ENCODE measurements at places on chromosomes 7 and 10. TPM values are rescaled to one million over a fixed set of nuclear protein-coding genes. Genes with fewer than 3 reads are reported as not detected.

NKX1-2 gene
- not detected for total RNA-seq

PNLIPRP3 gene
- total RNA-seq, result not detected

NANOS1 gene
- 0.31 TPM for total RNA-seq

IFIT2 gene
- 10.8 TPM for total RNA-seq

AOC1 gene
- total RNA-seq, result not detected

- no peak for DNase-seq
Observed at GRCh38 chr10:60990663-60991062, 46.7 kb upstream of the RHOBTB1 start.

GRCh38 chr7:151336027-151336708 is 5.4 kb upstream of the NUB1 start:
- DNase-seq, result no peak

GRCh38 chr7:112136271-112137008 is 69.8 kb downstream of the DOCK4 start:
- no peak for DNase-seq

- no peak for DNase-seq
Observed at GRCh38 chr7:27202018-27202861, 2.3 kb upstream of the HOXA13 start.

DNA sequence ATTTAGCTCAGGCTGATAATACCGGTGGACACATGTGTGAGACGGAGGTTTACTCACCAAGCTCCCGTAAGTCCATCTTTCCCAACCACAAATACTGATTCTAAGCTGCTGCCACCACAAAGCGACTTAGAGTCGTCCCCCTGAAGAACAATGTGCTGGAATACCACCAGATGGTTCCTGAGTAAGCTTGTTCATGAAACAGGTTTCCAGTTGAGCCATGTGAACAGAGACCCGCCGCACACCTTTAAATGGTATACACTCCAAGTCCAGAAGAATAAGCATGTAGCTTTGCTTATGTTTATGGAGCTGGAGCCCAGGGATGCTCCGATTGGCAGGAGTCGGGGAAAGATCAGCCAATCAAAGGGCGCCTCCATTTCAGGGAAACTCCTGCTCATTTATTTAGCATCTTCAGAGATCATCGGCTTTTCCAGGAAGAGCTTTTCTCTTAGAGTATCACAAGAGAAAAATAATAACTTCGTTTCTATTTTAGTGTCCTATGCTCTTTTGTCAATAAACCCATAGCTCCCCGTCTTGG is 261.6 kb upstream of the AOAH start:
- DNase-seq, result no peak

DNA sequence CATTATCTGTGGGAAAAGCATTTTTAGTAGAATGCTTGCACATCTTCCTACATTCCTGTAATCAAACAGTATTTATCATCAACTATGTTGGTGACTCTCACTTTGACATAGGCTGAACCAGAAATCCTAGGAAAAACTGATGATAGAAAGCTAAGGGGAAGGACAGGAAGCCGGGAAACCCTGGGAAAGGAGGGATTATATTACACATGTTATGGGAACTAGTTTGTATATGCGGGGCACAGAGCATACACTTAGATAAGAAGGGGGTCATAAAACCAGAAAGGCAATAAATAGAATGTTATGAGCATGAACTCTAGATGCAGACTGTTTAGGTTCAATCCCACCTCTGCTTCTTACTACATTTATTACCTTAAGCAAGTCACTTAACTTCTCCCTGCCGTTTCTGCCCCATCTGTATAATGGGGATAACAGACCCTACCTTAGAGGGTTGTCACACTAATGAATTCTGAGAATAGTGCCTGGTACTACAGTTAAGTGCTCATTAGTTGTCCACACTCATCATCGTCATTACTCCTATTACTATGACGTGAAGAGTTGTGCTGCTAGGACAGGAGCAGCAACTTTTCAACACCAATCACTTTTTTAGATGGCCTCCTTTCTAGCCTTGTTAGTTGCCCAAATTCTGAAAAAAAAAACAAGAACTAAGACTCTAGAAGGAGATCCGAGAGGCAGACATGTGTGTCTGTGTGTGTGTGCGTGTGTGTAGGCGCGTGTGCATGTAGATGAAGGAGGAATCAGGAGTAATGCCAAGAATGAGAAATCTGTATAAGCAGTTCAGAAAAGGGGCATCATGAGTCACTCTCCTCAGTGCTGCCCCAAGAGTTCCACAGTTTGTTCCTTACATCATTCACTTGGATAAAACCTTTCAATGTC is 52.2 kb downstream of the KMT2C start:
- DNase-seq, result no peak

DNA sequence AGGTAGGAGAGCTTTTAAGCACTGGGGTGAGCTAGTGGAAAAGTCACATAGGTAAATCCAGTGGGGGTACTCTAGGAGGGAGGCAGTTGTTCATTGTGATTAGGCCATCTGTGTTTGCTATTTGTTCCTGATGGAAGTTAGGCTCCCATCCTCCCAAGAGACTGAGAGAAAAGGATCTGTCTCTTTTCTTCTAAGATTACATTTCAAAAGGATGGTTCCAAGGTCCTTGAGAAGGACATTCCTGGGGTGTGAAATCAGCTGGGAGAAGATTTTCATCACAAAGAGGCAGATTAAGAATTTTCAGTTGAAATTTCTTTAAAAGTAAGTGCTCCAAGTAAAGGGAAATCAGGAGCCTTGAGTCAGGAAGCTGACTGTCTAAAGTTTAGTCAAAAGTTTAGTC is 210.8 kb upstream of the CSTF2T start:
- DNase-seq, result no peak
